Liver (tissue), 10 donors: ENCODE measurements at places on chromosomes 4 and X.

DNA sequence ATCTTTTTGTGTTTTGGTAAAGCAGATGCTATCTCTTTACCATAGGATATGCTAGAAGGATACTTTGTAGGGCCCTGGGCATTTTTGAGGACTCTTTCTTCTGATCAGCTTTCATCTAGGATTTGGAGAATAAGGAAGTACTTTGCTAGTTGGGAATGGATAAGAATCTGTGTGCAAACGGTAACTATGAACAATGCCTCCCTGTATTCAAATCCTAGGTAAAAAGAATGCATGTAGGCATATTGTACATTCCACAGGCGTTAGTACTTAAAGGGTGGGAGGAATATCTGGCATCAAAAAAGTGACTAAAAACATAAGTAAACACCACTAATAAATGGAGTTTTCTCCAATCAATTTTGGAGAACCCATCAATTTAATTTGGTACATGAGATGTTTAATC is 59.7 kb downstream of the SH3BGRL start:
- H3K4me1 ChIP-seq = no peaks in the 10 kb centered on the region
- H3K27ac ChIP-seq = no peak overlapping the region
- H3K36me3 ChIP-seq = no peaks in the 10 kb centered on the region
- no peaks in the 10 kb centered on the region for H3K27me3 ChIP-seq
- no peak for DNase-seq
- H3K4me3 ChIP-seq = no peak overlapping the region

- H3K27ac ChIP-seq = peak overlapping the region; percentile 9
- no peaks in the 10 kb centered on the region for H3K36me3 ChIP-seq
- H3K4me3 ChIP-seq = no peak overlapping the region
- no peak for DNase-seq
- no peaks in the 10 kb centered on the region for H3K4me1 ChIP-seq
Observed at GRCh38 chrX:84362184-84362838, 139.9 kb downstream of the HDX start.

DNA sequence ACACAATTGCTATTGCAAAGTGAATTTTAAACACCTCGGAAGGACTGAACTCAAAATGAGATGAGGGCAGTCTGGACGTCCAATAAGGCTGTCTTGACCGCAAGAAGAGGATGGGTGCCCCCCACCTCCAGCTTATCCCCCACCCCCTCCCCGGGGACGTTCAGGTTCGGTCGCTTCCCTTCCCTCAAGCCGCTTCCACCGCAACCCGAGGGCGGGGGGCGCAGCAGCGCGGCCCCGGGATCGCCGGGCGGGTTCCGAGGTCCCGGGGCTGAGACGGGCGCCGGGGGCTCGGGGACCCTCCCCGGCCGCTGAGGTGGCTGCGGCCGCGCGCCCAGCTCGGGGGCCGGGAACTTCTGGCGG is 480 bp downstream of the USP46 start:
- no peaks in the 10 kb centered on the region for H3K27me3 ChIP-seq
- peak overlapping the region; percentile 92 for H3K4me3 ChIP-seq
- DNase-seq = no peak
- H3K36me3 ChIP-seq = peaks cover 2% of the 10 kb centered on the region
- peaks cover 5% of the 10 kb centered on the region for H3K4me1 ChIP-seq

DNA sequence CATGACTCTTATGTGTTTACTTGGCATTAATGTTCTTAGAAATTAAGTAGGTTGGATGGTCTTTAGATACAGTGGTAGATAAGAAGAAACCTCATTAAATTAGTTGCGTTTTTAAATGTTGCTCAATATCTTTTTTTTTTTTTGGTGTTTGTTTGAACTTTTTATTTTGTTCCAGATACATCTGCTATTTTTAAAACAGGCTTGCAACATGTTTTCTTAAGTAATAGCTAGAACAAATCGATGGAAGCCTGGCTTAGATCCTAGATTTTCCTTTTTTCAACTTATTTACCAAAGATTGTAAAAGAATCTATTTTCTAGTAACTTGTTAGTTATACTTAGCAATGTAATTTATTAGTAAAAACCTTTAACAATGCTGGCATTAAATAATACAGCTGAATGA is 9.3 kb downstream of the CNKSR2 start:
- H3K27me3 ChIP-seq = no peaks in the 10 kb centered on the region
- H3K4me1 ChIP-seq = peaks cover 21% of the 10 kb centered on the region
- DNase-seq = no peak
- H3K36me3 ChIP-seq = no peaks in the 10 kb centered on the region
- H3K27ac ChIP-seq = no peak overlapping the region
